ENCODE measurements at places on chromosomes 1 and 21.
A peak's percentile ranks its signal among the peaks of the same experiment; 100 is the strongest.

DNA sequence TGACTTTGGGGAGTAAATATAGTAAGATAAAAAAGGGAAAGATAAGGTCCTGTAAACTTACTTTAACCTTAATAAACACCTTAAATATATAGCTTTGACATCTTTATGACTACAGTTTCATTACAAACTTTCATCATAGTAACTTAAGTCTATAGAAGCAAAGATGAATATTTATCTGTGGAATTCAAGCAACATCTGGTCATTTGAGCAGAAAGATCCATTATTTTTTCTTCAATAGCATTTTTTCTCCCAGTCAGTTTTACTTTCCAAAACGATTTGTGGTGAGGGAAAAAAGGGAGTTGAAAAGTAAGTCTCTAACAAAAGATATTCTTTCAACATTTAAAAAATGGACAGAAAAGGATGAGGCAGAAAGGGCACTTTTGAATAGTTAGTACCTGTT lies 69.0 kb downstream of the HMCN1 start:
- DNase-seq: no peak

DNA sequence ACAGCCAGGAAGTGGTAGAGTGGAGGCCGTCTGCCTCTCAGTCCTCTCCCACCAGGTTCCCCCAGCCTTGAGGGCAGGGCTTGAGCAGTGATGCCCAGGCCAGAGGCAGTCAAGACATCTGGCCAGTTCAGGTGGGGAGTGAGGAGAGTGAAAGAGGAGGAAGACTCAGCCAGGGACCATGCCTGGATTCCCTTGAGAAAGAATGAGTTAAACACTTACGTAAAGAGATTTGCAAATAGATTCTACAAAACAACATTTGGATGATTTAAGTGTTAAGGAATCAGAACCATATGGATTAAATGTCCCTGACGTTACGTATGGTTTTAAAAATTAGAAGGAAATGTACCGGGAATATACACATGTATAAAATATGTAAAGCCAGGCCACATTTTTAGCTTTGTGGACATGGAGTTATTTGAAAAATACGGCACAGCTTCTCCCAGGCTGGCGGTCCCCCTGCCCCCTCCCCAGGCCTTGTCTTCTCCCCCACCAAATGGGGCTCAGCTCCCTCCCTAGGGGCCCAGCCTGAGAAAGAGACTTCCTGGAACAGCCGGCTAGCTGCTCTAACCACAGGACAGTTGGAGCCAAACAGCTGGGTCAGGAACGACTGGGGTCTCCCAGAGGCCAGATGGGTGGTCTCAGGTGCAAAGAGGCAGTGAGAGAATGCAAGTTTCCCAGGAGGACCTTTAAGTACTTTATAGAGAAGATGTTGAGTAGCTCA lies 188.3 kb upstream of the EDN2 start:
- DNase-seq: no peak

GRCh38 chr1:155206891-155207805 lies 549 bp downstream of the THBS3 start:
- DNase-seq: peak; percentile 91

DNA sequence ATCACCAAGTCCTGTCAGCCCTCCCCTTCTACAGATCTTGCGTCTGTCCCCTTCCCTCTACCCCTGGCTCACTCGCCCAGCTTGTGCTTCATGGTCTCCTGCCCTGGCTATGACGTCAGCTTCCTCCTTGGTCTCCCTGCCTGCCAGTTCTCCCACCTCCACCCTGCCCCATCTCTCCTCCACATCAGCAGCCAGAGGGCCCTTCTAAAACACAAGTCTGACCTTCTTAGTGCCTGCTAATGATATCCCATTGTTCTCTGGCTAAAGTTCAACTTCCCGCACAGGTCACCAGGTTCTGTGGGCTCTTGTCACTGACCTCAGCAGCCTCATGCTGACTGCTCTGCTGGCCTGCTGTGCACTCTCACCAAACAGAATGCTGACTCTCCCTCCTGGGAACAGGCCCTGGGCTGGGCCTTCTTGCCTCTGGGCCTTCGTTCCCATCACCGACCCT lies 24.7 kb upstream of the MYCL start:
- DNase-seq: no peak

- DNase-seq: no peak
These were observed 28.3 kb upstream of the IFI44L start for GRCh38 chr1:78591971-78592370.

GRCh38 chr1:102872526-102872925 lies 235.8 kb downstream of the COL11A1 start:
- no peak for DNase-seq

DNA sequence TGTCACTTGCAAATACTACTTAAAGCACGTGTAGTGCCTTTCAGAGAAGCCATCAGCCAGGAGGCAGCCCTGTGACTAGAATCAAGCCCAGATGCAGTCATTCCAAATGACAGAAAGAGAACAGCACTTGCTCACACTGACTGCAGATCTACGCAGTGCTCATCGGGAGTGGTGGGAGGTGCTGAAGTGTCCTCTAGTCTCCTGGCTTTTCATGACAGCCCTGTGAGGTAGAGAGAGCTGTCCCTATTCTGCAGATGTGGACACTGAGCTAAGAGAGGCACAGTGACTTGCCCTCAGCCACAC lies 62.3 kb upstream of the EDN2 start:
- DNase-seq: no peak

GRCh38 chr1:79842811-79843210 lies 836.3 kb upstream of the ADGRL4 start:
- no peak for DNase-seq

GRCh38 chr1:216184126-216184680 lies 239.0 kb downstream of the USH2A start:
- DNase-seq: no peak

GRCh38 chr1:201886103-201886885 lies 2.4 kb upstream of the SHISA4 start:
- no peak for DNase-seq

DNA sequence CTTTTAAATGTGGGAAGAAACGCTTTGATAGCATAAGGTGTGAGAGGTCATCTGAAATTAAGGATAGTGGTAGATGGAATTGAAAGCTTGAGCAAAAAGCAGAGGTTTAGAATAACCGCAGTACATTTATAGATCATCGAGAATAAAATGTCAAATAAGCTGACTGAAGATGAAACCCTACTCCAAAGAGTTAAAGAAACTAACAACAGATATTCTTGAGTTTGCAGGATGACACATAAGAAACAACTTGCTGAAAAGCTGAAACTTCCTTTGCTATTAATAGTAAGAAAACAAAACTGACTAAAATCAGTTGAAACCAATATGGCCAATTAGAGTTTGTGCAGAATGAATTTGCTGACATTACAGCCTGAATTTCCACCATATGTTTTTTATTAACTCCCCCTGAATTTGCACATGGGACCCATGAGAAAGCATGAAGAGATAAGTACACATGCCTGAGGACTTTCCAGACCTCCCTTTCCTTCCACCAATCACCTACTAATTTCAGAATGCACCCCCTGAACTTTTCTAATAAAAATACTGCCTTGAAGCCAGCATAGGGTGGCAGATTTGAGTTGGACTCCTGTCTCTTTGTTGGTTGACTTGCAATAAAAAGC lies 1.7 kb upstream of the C1orf185 start:
- DNase-seq: peak; percentile 30

DNA sequence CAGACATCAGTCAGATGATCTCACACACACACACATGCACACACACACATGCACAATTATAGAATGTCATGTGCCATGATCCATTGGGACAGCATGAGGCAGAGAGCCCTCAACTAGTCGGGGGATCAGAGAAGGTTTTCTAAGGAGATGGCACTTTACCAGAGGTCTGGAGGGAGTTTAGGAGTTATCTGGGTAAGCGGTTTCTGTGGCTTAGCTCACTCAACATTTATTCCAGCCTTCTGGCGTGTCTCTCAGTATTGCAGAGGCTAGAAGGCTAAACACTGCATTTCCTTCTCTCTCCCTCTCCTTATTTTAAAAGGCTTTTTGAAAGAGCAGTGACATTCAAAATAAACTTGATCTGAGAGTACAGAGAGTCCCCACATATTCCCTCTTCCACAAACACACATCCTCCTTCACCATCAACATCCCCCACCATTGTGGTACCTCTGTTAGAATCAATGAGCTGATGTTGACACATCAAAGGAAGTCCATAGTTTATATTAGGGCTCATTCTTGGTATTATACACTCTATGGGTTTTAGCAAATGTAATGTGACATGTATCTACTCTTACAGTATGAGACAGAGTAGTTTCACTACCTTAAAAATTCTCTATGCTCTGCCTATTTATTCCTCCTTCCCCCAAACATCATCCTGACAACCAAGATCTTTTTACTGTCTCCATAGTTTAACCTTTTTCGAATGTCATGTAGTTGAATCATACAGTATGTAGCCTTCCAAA lies 9.0 kb upstream of the PLA2G2A start:
- DNase-seq: no peak

DNA sequence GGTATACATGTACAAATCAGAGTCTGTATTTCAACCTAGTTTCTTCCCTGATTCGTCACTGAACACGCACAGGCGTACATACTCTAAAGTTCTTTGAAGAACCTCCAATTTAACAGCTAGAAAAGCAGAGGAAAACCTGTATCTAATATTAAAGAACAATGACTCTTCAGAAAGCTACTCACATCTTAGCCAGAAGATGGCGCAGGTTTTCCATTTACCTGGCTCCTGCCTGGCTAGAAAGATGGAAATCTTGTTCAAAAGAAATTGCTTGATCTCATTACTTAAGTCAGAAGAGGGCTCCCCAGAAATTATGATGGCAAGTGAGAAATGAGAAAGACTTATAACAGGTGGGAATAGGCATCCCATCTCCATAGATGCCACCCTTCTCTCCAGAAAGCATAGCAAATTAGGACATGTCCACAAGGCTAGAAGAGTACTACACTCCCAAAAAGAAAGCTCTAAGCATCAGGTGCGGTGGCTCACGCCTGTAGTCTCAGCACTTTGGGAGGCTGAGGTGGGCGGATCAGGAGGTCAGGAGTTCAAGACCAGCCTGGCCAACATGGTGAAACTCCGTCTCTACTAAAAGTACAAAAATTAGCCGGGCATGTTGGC lies 19.0 kb upstream of the L1TD1 start:
- peak; percentile 47 for DNase-seq

GRCh38 chr1:235938709-235939479 lies 72.2 kb upstream of the LYST start:
- DNase-seq: peak; percentile 41

GRCh38 chr1:43764581-43764980 lies 57.2 kb downstream of the ST3GAL3 start:
- no peak for DNase-seq

DNA sequence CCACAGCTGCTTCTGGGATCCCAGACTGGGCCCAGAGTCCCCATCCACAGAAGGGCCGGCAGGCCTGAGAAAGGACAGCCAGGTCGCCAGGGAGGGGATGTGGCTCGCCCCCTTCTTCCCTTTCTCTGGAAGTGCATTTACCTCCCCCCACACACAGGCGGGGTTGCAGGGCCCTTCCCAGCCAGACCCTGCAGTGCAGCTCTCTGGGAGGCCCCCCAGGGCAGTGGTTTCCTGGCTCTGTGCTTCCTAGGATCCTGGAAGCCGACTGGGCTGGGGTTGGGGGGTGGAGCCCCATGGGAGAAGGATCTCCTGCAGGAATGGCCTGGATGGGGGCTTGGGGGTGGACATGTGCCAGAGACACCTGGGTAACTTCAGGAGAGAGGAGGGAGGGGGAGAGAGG lies 4.2 kb upstream of the COL6A1 start:
- no peak for DNase-seq

DNA sequence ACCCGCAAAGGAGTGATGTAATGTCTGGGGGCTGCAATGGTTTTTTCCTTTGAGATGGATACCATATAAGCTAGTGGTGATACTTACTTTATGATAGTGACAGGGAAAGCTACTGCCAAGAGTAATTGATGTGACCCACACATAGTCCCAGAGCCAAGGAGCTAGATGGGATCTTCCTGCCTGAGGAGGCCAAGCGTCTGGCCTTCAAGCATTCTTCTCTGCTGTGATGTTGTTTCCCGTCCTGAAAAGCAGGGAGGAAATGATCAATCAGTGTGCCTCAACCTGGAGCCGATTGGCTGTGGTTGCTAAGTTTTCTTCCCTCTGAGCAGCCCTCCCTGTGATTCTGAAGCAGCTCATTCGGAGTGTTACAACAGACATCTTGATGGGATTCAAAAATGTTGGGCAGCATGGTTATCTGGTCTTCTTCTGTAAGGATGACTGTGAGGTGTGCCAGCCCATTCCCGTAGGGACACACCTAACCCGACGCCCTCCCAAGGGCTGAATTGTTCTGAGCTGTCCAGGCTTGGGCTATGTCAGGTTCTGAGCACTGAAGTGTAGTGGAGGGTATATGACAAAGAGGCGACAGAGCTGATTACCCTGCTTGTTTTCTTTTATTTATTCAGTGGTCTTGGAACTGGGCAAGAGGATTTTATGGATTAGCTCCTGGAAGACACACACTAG lies 56.7 kb downstream of the UCK2 start:
- no peak for DNase-seq

- DNase-seq: peak; percentile 40
These were observed at the start of gene DOP1B for GRCh38 chr21:36156815-36157670. Gene DOP1B, plus strand, starts transcription at chr21:36156824. Its CDS starts 7,910 bp downstream, at chr21:36164734.

- no peak for DNase-seq
These were observed 396.3 kb downstream of the SETD4 start for GRCh38 chr21:35663856-35664606.

GRCh38 chr1:55143684-55144083 lies 71.5 kb downstream of the USP24 start:
- DNase-seq: peak; percentile 10

- no peak for DNase-seq
These were observed 30.2 kb upstream of the NEK2 start for GRCh38 chr1:211705467-211706091.

- peak; percentile 71 for DNase-seq
These were observed 14.0 kb downstream of the RHBG start for GRCh38 chr1:156383023-156383422.

DNA sequence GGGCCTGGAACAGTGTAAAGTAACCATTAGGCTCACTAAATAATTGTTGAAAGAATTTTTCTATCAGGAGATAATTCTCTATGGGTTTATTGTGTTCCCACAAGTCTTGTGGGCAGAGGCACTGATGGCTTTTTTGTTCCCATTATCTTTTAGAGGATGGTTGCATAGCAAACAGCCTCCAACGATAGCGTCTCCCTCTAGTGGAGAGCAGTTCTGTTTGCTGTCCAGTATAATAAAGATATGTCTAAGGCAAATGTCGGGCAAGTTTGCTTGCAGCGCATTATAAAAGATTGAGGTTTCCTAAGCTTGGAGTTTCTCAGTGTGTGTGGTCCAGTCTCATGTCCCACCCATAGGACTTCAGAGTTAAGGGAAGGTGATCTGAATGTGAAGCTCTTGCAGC lies 1.3 kb upstream of the SLC6A17 start:
- DNase-seq: no peak

- DNase-seq: no peak
These were observed 70.6 kb downstream of the CENPF start for GRCh38 chr1:214673576-214673975.

- DNase-seq: peak; percentile 92
These were observed 8.1 kb upstream of the LEFTY1 start for GRCh38 chr1:225896937-225897549.

DNA sequence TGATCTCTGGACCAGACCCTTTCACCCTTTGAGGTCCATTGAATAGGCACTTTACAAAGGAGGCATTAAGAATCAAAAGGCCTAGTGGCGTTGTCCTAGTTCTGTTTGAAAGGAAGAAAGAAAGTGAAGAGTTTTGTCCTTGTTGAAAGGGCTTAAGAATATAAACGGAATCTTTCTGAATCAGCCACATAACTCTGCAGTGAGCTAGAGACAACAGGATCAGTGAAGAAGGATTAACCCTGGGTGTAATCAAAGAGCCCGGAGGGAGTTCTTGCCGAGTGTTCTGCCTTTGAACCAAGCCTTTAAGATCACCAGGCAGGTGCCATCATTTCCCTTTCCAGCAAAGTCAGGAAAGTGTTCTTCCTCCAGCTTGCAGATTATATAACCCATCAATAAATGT lies 54.8 kb upstream of the CNTN2 start:
- no peak for DNase-seq

Data from activated CD4-positive, alpha-beta T cell treated with anti-CD3 and anti-CD28 coated beads, Interleukin-10, Interleukin-2, amounts not matched to agents 100 ng/mL and 50 ng/mL, durations not matched to agents 16 hours and 8 hours (primary cell).